Breast epithelium (tissue), 4 donors: ENCODE measurements at places on chromosomes 5 and 9. TPM values are rescaled to one million over a fixed set of nuclear protein-coding genes. Genes with fewer than 3 reads are reported as not detected.

GRCh38 chr5:29899583-29899982 lies 1293.9 kb upstream of the CDH6 start:
- DNase-seq, result no peak

SRD5A1 gene
- 7.0 TPM for total RNA-seq

CNTNAP3 gene
- 2.6 TPM for total RNA-seq

- peak; percentile 84 for DNase-seq
Measured at GRCh38 chr9:104927912-104928740, at the start of gene ABCA1. Gene ABCA1, minus strand, starts transcription at chr9:104928155. Its CDS starts 24,476 bp downstream, at chr9:104903679.

GRCh38 chr5:148833122-148833521 lies 6.7 kb downstream of the ADRB2 start:
- DNase-seq, result no peak

- no peak for DNase-seq
Measured at GRCh38 chr9:116361547-116361946, 208.0 kb downstream of the PAPPA start.

- DNase-seq, result peak; percentile 7
Measured at GRCh38 chr9:127143920-127144465, 21.6 kb upstream of the ANGPTL2 start.

- DNase-seq, result no peak
Measured at GRCh38 chr9:81002242-81002641, 687.1 kb downstream of the TLE1 start.

GRCh38 chr9:84304166-84304565 lies 36.4 kb downstream of the SLC28A3 start:
- DNase-seq, result no peak
